Naive thymus-derived CD4-positive, alpha-beta T cell (primary cell): ENCODE measurements at places on chromosomes 2 and 18. TPM values are rescaled to one million over a fixed set of nuclear protein-coding genes. Genes with fewer than 3 reads are reported as not detected.

DNA sequence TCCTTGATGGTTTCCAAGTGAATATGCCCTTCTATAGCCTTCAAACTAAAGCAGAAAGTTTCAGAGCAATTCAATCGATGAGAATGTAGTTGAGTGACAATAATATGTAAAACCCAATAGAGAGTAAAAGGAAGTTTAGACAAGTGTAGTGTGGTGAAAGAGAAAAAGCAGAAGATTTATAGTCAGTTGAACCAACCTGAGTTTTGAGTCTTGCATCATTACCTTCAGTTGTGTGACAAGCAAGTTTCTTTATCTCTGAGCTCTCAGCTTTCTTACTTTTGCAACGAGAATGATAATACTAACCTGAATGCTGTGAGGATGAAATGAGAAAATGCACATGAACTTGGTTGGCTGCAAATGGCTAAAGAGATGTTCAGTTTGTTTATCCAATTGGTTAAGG, 40.6 kb upstream of the TMEM247 start:
- DNase-seq, result no peak

- no peak for DNase-seq
Measured at GRCh38 chr18:7023581-7023980, 94.0 kb downstream of the LAMA1 start.

- no peak for DNase-seq
Measured at GRCh38 chr2:134858245-134858644, 19.8 kb downstream of the ACMSD start.

DNA sequence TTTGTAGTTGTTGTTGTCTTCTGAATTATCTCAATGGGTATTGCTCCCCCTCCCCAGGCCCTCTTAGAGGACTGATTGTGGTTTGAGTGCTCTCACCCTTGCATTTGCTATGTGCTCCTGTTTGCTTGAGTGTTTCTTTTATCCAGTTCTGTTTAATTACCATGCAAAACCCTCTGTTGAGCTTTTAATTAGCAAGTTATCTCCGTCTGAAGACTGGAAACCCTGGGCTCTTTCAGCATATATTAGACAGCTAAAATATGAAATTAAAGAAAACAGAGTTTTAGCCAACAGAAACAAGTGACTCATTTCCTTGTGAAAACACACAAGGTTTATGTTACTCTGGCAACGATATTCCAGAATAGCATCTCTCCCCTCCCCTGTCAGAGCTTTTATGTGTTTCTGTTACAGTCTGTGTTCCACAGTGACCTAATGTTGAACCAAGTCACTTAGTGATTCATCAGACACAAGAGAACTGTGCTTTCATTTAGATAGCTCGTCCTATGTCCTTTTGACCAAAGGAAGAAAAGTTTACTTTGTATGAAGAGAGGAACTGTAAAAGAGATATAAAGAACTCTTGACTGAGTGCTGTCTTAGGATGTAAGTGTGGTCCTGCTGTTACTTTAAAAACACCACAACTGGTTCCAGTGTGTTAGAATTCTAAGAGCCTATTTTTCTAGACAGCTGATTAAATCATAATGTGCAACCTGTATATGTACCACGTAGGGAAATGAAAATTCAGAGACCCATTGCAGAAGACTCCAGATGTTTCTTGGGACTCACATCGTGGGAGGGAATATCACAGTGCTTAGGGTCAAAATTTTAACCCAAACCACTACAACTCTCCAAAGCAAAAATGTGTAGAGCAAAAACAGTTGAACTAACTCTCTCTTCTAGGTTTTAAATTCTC, 172.8 kb upstream of the RBMS1 start:
- no peak for DNase-seq

BOLA3 gene
- total RNA-seq, result 15.7 TPM

- no peak for DNase-seq
Measured at GRCh38 chr18:29062921-29063320, 886.0 kb upstream of the CDH2 start.

- no peak for DNase-seq
Measured at GRCh38 chr2:181103659-181104058, 123.3 kb downstream of the UBE2E3 start.

GRCh38 chr2:185066128-185066527, 467.8 kb downstream of the ZNF804A start:
- DNase-seq, result no peak

CYTIP gene
- 363 and 380 TPM in 2 replicates for total RNA-seq

DNA sequence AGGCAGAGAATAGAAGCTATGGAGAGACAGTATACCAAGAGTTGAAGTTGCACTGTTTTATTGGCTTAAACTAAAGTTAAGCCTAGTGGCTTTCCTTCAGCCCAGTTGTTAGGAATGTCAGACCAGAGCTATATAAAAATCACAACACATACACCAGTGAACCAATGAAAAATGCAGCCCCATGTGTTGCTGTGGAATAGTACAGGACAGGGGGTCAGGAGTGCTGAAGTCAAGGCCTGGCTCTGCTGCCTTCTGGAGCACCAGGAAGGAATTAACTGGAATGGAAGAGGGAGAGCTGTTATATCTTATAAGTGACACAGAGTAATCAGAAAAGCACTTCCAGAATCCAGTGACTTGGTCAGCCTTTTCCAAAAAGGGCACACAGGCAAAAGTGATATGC, 58.9 kb downstream of the OSR1 start:
- no peak for DNase-seq

- no peak for DNase-seq
Measured at GRCh38 chr2:7019191-7019590, 102.0 kb downstream of the RNF144A start.

- DNase-seq, result no peak
Measured at GRCh38 chr2:120316071-120316470, 29.9 kb upstream of the INHBB start.

DNA sequence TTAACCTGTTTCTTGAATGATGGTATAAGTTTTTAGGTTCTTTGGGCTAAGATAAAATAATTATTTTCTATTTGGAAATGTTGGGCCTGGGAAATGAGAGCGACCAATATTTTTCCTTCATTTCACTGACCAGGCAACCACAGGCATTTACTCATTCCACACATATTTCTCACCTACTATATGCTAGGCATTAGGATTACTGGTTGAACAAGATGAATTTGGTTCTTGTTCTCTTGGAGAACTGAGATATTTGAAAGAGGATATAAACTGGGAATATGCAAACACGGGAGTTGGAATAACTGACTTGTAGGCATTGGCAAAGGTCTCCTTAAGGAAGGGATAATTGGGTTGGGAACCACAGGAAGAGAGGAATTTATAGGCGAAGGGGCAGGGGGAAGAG, 3.9 kb upstream of the MYL1 start:
- DNase-seq, result no peak

DNA sequence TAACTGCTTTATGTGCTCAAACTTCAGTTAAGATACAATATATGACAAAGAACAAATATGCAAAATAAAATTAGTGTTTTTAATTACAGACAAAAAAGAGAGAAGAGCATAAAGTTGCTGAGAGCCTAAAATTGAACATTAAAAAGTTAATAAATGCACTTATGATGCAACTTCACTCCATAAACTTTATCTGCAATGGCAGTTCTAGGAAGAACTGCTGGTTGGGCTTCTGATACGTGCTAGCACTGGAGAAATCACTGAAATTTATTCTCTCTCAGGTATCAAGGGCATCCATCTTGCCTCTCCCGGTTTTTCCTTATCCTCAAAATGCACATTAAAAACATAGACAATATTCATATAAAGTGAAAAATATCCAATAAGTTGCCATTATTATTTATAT, 35.7 kb downstream of the MYO3B start:
- no peak for DNase-seq

DNA sequence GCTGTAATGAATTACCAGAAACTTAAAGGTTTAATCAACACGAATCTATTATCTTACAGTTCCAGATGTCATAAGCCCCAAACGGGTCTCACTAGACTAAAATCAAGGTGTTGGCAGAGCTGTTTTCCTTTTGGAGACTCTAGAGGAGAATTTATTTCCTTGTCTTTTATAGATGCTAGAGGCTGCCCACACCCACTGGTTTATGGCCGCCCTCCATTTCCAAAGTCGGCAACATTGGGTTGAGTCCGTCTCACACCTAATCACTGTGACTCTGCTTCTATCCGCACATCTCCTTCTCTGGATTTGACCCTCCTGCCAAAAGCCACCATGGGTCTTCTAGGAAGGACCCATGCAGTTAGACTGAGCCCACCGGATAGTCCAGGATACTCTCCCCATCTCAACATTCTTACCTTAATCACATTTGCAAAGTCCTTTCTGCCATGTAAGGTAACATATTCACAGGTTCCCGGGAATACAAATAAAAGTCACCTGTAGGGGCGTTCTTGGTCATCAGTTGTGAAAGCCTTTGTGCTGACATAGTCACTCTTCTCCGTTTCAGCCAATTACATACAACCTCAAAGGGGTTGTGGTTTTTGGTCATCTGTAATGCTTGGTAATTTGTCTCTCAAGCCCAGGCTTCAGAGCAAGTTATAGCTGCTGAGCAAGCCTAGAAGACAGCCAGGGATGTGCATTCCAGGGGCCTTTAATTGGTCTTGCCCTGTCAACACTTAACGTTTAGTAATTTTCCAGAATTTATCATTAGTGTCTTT, 179.4 kb downstream of the ANTXR1 start:
- no peak for DNase-seq

TET3 gene
- 28.6 TPM for total RNA-seq

AGXT gene
- not detected in 2 replicates for total RNA-seq

DNA sequence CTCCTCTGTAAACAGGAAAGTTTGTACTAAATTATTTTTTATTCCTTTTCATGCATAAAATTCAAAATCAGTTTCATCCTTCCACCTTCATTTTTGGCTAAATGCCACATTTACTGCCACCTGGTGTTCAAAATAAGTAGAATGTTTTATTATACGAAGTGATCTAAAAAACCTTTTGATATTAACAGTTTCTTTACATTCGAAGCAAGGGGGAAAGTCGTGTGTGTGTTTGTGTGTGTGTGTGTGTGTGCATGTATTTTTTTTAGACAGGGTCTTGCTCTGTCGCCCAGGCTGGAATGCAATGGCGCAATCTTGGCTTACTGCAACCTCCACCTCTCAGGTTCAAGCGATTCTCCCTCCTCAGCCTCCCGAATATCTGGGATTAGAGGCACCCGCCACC, 9.0 kb upstream of the SCN9A start:
- DNase-seq, result no peak

DNA sequence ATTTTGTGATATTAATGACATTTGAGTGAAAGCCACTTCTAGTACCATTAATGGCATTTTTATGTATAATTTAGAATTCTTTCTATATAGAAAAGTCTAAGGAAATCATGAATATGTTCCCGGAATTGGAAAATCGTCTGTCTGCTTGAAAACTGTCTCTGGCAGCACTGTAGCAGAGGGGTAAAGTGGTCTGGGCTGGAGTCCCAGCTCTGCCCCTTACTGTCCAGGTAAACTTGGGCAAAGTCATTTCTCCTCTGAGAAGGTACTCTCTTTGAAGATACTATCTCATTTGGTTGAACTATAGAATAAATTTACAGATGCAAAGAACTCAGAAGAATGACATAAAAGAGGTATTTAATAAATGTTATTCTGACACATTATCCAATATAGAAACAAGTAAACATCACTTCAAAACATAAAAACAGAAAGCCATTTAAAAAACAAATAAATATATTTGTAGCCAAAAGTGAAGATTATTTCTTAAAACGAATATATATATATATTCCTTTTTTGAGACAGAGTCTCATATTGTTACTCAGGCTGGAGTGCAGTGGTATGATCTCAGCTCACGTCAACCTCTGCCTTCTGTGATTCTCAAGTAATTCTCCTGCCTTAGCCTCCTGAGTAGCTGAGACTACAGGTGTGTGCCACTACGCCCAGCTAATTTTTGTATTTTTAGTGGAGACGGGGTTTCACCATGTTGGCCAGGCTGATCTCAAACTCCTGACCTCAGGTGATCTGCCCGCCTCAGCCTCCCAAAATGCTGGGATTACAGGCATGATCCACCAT, 149.8 kb upstream of the ITGA4 start:
- no peak for DNase-seq

SGPP2 gene
- total RNA-seq, result 5.8 and 6.1 TPM in 2 replicates

DNA sequence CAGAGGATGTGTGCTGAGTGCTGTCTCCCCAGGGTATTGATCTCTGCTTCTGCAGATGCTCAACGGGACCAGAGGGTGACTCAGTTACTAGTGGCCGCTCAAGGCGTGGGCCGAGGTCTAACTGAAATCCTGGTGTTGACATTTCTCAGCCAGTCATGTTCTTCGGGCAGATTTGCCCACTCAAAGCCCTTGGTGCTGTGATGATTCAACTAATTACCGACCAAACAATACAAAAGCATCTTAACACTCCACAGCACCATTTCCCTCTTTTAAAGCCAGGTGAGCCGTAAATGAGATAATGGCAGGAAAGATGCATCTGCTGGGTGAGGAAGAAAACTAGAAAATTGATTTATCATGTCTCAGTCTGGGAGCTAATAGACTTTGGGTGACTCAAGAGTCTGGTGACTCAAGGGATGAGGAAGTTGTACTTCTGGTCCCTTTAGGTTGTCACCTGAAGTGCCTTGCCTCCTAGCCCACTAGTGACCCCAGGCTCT, 32.7 kb upstream of the PRLH start:
- no peak for DNase-seq

- no peak for DNase-seq
Measured at GRCh38 chr2:218615868-218616315, 8.2 kb downstream of the PLCD4 start.

MYO7B gene
- 0.25 and 1.3 TPM in 2 replicates for total RNA-seq

DNA sequence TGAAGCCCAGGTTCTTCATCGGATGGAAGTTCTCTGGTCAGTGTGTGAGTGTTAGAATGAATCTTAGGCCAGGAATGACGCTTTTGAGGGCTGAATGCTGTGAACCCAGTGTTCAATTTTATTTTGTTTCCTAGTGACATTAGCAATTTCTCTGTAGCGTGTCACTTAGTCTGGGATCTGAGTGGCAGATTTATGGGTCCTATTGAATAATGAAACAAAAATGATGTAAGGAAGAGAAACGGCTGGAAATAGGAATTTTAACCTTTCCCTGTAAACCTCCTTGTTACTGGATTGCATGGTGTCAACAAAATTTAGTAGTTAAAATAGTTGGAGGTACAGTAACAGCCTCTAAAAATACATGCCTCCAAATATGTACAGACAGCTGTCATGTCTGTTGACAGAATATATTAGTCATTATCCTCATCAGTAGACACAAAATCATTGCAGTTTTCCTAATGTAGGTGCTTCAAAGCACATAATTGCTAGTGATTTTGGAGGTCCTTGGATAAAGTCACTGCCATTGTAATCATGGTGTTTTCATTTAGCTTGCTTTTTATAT, 223.8 kb upstream of the SPRED2 start:
- no peak for DNase-seq

DNA sequence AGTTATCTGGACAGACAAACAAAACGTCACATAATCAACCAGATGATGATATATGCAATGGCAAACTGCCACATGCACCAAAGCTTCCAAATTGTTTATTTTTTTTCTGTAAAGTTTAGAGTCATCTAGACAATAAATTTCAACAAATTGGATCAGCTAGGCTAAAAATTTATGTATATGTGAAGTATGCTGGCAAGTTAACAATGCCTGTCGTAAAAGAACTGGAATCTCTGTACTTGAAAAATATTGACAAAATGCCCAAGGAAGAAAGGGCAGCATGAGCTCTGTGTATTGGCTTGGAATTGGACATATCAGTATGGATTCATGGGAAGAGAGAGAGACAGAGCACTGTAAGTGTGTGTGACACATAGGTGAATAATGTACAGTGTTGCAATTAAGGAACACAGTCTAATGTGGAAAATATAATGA, 309.8 kb downstream of the ERBB4 start:
- no peak for DNase-seq

GRCh38 chr18:34807106-34807796, 97.2 kb downstream of the DTNA start:
- no peak for DNase-seq

SNORC gene
- 3.6 TPM for total RNA-seq

TMEM37 gene
- not detected in 2 replicates for total RNA-seq

- no peak for DNase-seq
Measured at GRCh38 chr2:112547333-112547732, 5.1 kb downstream of the POLR1B start.
